ENCODE measurements at places on chromosomes 7 and 10.

GRCh38 chr7:117645481-117646165 is 165.8 kb downstream of the CFTR start:
- H3K27ac ChIP-seq: peak overlapping the region; percentile 53
- no peaks in the 10 kb centered on the region for H3K36me3 ChIP-seq
- 0 out of 2 replicates have a peak, but pooled peaks cover 2% of the 10 kb centered on the region for H3K4me1 ChIP-seq
- H3K4me3 ChIP-seq: no peak overlapping the region

GRCh38 chr10:102713539-102713813 is 721 bp downstream of the ARL3 start:
- no peaks in the 10 kb centered on the region for H3K36me3 ChIP-seq
- peaks cover 9% of the 10 kb centered on the region for H3K4me1 ChIP-seq
- peak overlapping the region; percentile 81 for H3K4me3 ChIP-seq
- H3K27me3 ChIP-seq: no peaks in the 10 kb centered on the region
- H3K27ac ChIP-seq: peak overlapping the region; percentile 86

- no peaks in the 10 kb centered on the region for H3K27me3 ChIP-seq
- H3K27ac ChIP-seq: no peak overlapping the region
- H3K4me1 ChIP-seq: no peaks in the 10 kb centered on the region
- no peak for DNase-seq
Measured at GRCh38 chr10:89683883-89684282, 17.5 kb upstream of the KIF20B start.

GRCh38 chr10:116521424-116522290 is 24.1 kb upstream of the PNLIP start:
- no peak overlapping the region for H3K4me3 ChIP-seq
- H3K27ac ChIP-seq: no peak overlapping the region
- no peaks in the 10 kb centered on the region for H3K4me1 ChIP-seq

GRCh38 chr10:123445261-123445775 is 220.8 kb upstream of the GPR26 start:
- no peak overlapping the region for H3K4me3 ChIP-seq
- H3K27me3 ChIP-seq: no peaks in the 10 kb centered on the region
- no peaks in the 10 kb centered on the region for H3K4me1 ChIP-seq

DNA sequence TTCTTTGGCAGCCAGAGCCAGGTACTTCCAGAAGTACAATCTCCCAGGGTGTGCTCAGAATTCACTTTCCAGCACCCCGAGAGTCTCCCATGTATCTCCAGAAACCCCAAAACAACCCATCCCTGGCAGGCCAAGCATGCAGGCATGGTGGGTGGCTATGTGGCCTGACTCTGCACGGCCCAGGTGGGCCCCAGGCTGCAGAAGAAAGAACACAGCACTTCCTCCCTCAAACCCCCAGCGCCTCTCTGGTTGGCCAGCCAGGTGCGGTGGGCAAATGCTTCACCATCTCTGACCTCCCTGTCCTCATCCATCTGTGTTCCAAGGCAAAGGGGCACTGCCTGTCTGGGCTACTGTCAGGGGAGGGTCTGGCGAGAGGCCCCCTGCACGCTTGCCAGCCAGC is 100.3 kb downstream of the MKI67 start:
- no peaks in the 10 kb centered on the region for H3K4me1 ChIP-seq
- no peak overlapping the region for H3K4me3 ChIP-seq
- H3K36me3 ChIP-seq: no peaks in the 10 kb centered on the region
- no peak for DNase-seq
- no peaks in the 10 kb centered on the region for H3K27me3 ChIP-seq

DNA sequence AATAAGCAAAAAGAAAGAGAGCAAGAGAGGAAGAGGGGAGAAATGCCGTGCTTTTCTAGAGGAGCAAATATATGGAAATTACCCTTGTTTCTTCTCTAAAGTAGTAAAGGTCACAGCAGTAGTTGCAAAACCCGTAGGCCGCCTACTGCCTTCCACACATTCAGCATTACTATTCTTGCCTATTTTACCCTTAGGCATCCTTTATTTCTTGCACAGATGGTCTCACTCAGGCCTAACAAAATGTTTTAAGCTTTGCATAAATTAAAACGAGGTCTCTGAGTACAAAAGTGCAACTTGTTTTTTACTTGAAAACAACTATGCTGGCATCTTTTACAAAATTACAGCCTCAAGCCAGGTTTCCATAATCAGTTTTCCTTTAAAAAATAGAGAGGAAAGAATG is 644.6 kb downstream of the AUTS2 start:
- no peaks in the 10 kb centered on the region for H3K36me3 ChIP-seq
- no peaks in the 10 kb centered on the region for H3K4me1 ChIP-seq
- no peak overlapping the region for H3K4me3 ChIP-seq
- no peak for DNase-seq
- H3K27me3 ChIP-seq: no peaks in the 10 kb centered on the region

GRCh38 chr7:22859641-22860290 is 37.1 kb upstream of the TOMM7 start:
- DNase-seq: no peak
- H3K4me3 ChIP-seq: no peak overlapping the region
- H3K4me1 ChIP-seq: peaks cover 19% of the 10 kb centered on the region
- no peaks in the 10 kb centered on the region for H3K27me3 ChIP-seq
- H3K27ac ChIP-seq: peak overlapping the region; percentile 78

GRCh38 chr10:70493660-70494234 is 15.2 kb downstream of the PALD1 start:
- no peaks in the 10 kb centered on the region for H3K36me3 ChIP-seq
- no peak for DNase-seq

DNA sequence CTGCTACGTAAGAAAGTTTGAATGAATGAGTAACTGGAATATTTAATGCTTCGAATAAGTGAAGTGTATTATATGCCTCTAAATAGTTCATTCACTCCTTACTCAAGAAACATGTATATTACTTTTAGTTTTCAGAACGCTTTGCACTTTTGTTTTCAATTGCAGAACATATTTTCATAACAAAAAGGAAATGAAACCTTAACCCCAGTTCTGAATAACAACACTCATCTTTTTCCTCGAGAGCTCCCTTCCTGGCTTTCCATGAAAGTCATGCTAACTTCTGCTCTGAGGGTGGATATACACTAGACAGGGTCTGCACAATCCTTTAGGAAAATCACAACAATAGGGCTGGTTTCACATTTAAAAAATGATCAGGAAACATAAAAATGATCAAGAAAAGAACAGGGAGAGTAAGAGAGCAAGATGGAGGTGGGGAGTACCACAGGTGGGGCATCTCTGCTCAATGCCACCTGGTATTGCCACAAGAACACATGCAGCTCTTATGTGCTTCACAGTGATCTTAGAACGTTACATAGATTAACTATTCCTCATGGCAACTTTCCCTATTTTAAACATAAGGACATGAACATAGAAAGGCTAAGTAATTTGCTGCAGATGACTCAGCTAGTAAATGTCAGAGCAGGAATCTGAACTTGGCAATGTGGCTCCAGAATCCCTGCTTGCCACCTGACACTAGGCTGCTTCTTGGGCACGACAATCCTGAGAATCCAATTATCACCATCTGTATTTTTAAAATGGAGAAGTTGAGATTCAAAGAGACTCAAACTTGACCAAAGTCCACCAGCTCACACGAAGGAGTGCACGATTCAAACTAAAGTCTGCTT is 219.5 kb upstream of the AOAH start:
- H3K4me1 ChIP-seq: no peaks in the 10 kb centered on the region
- no peak overlapping the region for H3K27ac ChIP-seq
- H3K27me3 ChIP-seq: no peaks in the 10 kb centered on the region
- H3K36me3 ChIP-seq: no peaks in the 10 kb centered on the region

- no peak overlapping the region for H3K4me3 ChIP-seq
- peaks cover 14% of the 10 kb centered on the region for H3K4me1 ChIP-seq
- no peaks in the 10 kb centered on the region for H3K27me3 ChIP-seq
- no peak overlapping the region for H3K27ac ChIP-seq
- peak; percentile 7 for DNase-seq
Measured at GRCh38 chr10:137031-137430, 1.8 kb downstream of the ZMYND11 start.

GRCh38 chr7:11428877-11429581 is 403.0 kb downstream of the THSD7A start:
- no peaks in the 10 kb centered on the region for H3K27me3 ChIP-seq
- no peak overlapping the region for H3K27ac ChIP-seq
- no peak overlapping the region for H3K4me3 ChIP-seq
- DNase-seq: no peak
- no peaks in the 10 kb centered on the region for H3K36me3 ChIP-seq
- no peaks in the 10 kb centered on the region for H3K4me1 ChIP-seq

GRCh38 chr10:82278401-82279182 is 403.6 kb downstream of the NRG3 start:
- H3K4me1 ChIP-seq: no peaks in the 10 kb centered on the region
- H3K4me3 ChIP-seq: no peak overlapping the region
- no peak for DNase-seq
- H3K27me3 ChIP-seq: no peaks in the 10 kb centered on the region
- H3K27ac ChIP-seq: no peak overlapping the region

DNA sequence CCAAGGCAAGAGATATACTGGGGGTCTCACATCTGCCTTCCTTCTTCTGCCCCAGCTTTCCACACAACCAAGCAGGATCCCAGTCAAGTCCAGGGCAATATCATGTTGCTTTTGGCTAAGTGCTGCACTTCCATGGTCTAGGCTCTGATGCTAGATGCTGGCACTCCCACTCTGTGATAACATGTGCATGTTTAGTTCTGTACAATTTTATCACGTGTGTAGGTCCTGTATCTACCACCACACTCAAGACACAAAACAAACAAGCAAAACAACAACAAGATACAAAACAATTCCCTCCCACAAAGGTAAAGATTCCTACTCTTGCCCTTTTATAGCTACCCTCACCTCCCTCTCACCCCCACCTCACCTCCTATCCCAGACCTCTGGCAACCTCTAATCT is 105.6 kb upstream of the HABP2 start:
- no peak overlapping the region for H3K27ac ChIP-seq
- DNase-seq: no peak
- no peak overlapping the region for H3K4me3 ChIP-seq
- no peaks in the 10 kb centered on the region for H3K4me1 ChIP-seq
- no peaks in the 10 kb centered on the region for H3K36me3 ChIP-seq
- no peaks in the 10 kb centered on the region for H3K27me3 ChIP-seq

GRCh38 chr10:128540781-128541761 is 414.8 kb upstream of the MKI67 start:
- no peak overlapping the region for H3K4me3 ChIP-seq
- H3K36me3 ChIP-seq: no peaks in the 10 kb centered on the region
- H3K4me1 ChIP-seq: no peaks in the 10 kb centered on the region
- no peak for DNase-seq
- no peaks in the 10 kb centered on the region for H3K27me3 ChIP-seq
- no peak overlapping the region for H3K27ac ChIP-seq

DNA sequence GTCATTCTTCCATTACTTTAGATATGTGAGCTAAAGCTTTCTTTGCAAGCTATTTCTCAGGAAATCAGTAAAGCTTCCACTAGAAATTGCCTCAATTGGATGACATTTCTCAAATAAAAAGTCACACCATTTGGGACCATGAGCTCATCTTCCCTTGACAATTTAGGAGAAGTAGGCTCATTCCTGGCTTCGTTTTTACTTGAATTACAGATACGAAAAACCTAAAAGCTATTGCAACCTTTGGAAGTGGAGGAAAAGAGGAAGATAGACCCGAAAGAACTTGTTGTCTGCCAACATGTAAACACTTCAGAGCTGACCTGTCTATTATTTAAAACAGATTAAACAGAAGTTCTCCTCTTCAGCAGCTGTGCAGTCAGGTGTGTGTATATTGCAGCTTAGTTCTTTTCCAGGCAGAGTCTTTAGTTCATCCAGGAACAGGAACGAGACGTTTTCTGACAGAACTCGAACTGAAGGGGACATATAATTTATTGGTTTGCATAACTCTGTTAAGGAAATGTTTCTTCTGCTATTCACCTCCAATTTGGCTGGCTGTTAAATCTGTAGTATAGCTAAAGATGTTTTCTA is 43.1 kb upstream of the ST8SIA6 start:
- H3K36me3 ChIP-seq: no peaks in the 10 kb centered on the region
- H3K4me3 ChIP-seq: no peak overlapping the region
- DNase-seq: no peak
- H3K27me3 ChIP-seq: no peaks in the 10 kb centered on the region
- no peak overlapping the region for H3K27ac ChIP-seq
- no peaks in the 10 kb centered on the region for H3K4me1 ChIP-seq

DNA sequence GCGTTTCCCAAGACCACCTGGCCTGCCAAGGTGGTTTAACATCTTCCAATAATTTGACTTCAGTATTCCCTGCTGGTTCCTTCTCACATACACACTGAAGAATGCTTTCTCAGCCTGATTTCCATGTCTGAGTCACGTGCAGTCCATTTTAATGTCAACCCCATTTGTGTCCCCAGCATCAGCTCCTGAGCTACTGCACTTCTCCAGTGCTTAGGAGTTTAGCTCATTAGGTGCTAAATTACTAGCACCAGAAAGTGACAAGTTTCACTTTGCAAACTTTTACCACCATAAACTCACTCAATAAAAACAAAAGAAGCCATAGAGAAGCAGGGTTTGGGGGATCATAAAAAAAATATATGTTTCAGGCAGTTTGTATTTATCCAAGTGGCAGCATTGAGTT is 279.3 kb upstream of the SORCS1 start:
- DNase-seq: no peak
- H3K4me1 ChIP-seq: no peaks in the 10 kb centered on the region
- no peak overlapping the region for H3K27ac ChIP-seq

- peaks cover 29% of the 10 kb centered on the region for H3K27me3 ChIP-seq
- H3K4me3 ChIP-seq: peak within 1 kb of the TSS; percentile 21
- DNase-seq: no peak
- H3K36me3 ChIP-seq: peaks cover 2% of the 10 kb centered on the region
- H3K27ac ChIP-seq: no peak within 1 kb of the TSS
Measured at GRCh38 chr7:150799741-150800580, at the start of gene TMEM176B. Gene TMEM176B (minus strand): TSS chr7:150800364. CDS start chr7:150796569, 3,795 bp downstream.

DNA sequence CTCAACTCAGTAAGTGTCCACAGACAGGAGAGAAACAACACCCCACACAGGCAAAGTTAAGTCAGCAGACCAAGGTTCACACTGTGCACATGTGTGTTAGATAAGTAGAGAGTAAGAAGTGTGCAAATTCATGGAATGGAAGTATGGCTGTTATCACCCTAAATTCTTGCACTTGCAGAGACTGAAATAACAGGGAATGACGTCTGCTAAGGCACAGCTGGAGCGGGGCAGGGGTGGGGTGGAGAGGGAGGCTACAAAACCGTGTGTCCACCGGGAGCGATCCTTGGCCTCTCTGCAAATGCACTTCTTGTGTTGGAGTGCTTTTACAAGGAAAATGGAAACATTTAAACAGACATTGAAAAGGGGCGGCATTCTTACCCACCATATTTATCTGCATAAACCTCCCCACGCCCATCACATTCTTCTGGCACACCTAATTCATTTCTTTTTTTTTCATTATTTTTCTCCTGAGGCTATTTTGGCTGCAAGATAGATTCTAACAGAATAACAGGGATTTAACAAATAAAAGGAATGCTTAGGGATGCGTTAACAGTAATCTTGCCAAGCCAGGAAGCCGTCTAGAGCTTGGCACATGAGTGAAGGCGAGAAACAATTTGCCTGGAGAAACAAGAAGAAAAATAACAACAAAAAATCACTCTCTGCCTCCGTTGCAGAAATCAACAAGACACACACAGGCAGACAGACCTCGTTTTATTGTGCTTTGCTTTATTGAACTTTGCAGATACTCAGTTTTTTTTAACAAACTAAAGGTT is 30.1 kb downstream of the TNS3 start:
- no peak overlapping the region for H3K4me3 ChIP-seq
- no peak for DNase-seq
- H3K4me1 ChIP-seq: peaks cover 13% of the 10 kb centered on the region
- H3K36me3 ChIP-seq: peaks cover 14% of the 10 kb centered on the region
